HL-60 (cell line): ENCODE measurements at places on chromosomes 3 and 15.

DNA sequence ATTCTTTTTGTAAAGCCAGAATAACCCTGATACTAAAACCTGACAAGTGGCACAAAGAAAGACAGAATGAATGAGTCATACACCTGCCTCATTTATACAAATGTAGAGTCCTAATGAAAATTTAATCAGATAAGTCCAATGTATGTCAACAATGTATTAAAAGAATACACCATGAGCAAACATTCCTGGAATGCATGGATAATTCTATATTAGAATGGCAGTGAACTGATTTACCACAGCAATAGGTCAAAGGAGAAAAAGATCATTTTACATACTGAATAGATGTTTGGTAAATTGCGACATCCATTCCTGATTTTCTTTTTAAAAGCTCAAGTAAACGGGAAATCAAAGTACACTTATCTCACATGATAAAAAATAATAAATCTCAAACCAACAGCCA lies 11.2 kb upstream of the LOXL1 start:
- no peak for DNase-seq

- peak; percentile 72 for DNase-seq
Measured at GRCh38 chr3:188974856-188975599, 196.7 kb upstream of the TPRG1 start.

GRCh38 chr15:51856714-51857380 lies 27.4 kb downstream of the TMOD3 start:
- DNase-seq = no peak

DNA sequence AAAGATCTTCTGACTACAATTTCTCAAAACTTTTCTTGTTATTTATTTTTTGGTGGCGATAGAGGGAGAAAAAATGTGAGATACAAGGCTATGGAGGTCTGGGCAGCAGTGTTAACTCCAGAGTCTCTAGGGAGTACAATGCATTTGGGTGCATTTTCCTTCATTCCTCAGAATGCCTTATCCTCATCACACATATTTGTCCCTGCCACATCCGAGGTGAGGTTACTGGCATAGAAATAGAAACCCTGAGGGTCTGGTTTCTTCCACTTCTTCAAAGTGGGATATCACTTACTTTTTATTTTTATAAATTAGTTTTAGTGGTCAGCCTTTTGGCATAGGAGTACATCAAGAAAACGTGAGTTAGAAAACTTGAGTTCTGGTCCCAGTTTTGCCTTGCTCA lies 150.4 kb downstream of the TIGIT start:
- no peak for DNase-seq

DNA sequence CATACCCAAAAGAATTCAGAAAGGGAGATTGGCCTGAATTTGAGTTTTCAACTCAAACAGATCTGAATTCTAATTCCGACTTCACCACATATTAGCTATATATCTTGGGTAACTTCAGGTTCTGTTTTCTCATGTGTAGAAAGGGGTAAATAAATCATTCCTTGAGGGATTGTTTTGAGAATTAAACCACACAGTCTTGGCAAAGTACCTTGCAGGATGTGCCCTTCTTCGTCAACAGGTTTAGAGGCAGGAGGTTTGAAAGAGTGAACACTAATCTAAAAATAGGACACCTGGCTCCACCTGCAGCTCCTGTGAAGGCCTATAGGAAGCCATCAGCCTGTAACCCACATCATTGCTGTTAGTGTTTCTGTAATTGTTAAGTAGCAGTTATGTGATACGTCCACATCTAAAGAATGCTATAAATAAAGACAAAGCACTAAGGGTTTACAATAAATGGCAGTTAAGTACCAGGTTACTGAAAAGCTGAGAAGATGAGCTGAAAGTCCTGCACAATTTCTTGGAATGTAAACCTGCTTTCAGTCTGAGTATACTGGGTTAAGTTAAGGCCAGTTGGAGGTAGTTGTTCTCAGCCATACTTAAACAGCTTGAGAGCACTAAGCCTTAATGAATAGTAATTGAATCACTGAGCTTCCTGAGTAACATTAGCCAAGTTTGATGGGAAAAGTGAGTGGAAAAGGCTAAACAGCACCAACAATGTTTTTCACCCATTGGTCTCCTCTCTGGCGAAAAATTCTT lies 6.0 kb downstream of the CCDC80 start:
- DNase-seq = no peak

- DNase-seq = no peak
Measured at GRCh38 chr15:41995476-41995855, 23.1 kb upstream of the EHD4 start.

- no peak for DNase-seq
Measured at GRCh38 chr3:147412261-147412916, 3.2 kb downstream of the ZIC1 start.

DNA sequence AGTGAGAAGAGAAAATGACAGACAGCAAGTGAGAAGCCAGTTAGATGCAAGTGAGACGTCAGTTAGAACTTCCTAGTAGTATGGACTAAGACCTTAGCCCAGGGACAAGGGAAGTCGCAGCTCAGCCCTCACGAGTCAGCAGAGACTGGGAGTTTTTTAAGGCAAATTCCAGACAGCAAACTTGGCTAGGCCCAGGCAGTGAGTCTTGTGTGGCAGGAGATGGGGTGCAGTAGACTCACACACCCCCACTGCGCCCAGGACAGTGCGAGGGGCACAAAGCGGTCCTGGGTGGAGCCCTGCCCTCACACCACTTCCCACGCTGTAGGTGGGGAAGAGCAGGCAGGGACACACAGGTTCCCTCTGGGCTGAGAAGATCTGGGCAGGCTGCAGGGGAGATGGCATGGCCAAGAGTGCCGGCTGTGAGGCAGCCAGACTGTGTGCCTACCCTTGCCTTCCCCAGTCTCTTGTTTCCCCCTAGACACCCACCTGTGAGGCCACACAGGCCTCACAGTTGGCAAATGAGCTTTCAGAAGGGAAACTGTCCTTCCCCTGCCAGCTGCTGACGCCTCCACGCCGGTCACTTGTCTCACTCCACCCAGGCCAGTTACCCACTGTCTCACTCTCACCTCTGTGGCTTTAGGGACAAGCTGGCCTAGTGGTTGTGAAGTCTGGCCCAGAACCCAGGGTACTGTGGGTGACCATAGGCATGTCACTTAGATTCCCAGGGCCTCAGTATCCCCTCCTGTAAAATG lies 13.7 kb upstream of the PRKCD start:
- no peak for DNase-seq
